ENCODE measurements at places on chromosomes 6 and 20.

DNA sequence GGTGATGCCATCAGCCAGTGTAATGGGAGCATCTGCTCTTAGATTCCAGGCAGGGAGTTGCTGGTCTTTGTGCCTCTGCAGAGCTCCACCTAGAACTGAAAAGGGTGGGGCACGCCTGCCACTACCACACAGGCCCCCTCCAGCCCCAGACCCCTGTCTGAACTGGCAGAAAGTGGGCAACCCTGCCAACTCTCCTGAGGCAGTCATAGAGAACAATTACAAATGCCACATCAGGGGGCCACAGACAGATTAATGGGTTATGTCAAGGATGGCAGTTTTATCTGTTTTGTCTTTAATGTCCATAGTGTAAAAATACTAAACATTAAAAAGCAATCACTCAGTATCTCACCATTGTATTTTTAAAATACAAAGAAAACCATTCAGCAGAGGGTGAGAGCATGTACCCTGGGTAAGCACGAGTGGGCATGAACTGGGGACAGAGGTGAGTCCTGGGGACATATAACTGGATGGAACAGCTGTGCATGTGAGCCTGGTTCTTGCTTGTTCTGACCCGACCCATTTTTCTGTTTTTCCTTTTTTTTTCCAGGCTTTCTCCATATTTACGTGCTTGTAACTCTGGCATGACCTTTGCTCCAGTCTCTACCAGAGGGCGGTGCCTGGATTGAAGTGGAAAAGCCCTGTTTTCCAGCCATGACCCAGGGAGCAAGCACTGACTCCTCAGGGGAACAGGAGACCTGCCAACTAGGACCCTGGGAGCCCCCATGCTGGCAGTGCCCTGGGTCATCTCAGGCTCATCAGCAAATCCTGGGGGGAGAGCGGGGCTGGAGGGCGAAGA, 8.2 kb downstream of the TRAF3IP2 start:
- DNase-seq: peak; percentile 46

DNA sequence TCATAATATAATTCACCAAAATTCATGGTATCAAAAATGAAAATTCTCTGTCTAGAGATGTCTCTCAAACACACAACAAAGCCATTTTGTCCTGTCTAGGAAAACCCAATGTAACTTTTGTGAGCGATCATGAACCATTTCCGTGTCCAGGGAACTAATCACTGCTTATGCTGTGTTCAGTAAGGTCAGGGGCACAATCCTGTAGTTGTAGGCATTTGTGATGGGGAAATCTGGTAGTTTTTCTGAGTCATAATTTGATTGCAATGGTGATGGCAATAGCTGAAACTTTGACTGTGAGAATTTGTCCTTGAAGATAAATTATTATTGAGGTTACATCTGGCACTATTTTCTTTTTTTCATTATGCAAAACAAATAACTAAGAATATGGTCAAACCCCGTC, 21.0 kb upstream of the GCLC start:
- no peak for DNase-seq

DNA sequence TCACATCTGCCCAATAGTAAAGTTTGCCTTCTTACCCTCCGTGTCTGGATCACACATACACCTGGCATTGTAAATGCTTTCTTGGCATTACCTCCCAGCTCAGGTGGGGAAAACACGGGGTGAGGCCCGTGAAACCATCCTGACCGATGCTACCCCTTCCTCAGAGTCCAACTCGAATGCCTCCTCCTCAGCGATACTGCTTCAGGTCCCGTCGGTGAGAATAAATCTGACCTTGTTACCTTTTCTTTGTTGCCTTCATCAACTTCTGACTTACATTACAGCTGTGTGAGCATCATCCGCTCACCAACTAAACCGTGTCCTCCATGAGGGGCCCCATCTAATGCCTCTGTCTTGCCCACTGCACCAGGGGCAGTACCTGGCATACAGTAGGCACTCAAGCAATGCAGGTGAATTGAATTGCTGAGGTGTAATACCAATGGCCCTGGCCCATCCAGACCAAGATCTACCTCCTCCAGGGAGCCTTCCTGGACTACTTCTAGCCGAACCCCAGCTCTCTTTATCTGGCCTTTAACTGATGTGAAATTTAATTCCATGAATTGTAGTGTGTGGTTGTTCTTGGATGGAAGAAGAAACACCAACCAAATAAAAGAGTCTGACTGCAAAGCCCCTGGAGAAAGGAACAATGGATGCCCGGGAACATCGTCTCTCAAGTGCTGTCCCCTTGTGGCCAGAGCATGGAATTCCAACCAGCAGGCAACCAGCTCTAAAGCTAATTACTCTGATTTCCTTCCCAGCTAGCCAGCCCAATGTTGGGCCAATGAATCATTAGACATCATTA, 141.5 kb downstream of the ANKRD60 start:
- no peak for DNase-seq

- no peak for DNase-seq
Observed at GRCh38 chr20:46814366-46815232, 80.0 kb upstream of the EYA2 start.

- DNase-seq: no peak
Observed at GRCh38 chr20:62561182-62561581, 81.1 kb upstream of the SLCO4A1 start.

DNA sequence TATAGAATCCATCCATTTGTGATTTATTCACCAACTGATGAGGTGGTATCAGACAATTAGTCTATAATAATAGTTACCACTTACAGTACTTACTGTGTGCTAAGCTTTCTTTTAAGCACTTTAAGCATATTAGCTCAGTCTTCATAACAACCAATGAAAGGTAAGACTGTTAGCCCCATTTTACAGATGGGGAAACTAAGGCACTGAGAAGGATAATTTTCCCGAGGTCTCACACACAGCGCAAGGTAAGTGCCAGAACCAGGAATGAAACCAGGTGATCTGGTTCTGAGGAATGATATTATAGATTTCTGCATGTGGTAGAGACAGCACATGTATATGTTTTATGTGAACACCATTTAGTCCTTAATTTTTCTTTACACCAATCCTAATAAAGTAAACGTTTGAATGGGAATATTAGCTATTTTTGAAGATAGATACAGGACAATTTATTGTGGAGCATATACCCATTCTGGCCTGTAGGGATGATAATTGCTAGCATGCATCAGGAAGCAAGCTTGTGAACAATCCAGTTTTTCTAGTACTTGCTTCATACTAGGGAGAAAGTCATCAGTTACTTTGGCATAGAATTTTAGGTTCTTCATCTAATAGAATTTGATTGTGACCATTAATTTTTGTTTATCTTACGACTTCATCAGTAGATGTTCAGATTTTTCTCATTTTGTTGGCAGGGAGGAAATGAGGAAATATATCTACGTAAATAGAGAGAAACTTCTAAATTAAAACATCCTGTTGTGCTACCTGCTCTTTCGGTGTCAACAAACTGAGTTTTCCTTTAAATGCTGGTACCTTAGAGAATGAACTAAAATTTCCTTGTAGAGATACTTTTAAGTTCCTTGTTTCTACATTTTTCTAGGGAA, 3.0 kb downstream of the YWHAB start:
- DNase-seq: no peak
